Activated T-cell treated with anti-CD3 and anti-CD28 coated beads, Interleukin-2, amount 50 U/mL, for 48 hours (primary cell): ENCODE measurements at places on chromosomes 6 and 20.
A peak's percentile ranks its signal among the peaks of the same experiment; 100 is the strongest.

- no peak for DNase-seq
These were observed 25.8 kb downstream of the BHLHE23 start for GRCh38 chr20:62980970-62981369.

DNA sequence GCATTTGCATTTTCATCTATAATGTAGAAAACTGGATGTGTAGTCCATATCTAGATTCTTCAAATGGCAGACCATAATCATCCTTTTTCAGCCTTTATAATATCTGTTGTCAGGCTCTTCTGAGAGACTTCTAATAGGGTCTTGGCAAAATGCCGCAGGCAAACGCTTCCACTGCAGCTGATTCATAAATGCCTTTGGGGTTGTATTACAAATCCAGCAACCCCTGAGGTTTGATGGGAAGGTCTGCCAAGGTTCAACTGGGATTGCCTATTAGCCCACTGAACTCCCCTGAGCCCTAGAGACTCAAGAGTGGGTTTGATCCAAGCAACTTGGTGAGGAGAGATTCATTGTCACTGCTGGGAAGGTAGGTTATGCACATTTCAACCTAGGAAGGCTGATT is 365.2 kb upstream of the POU3F2 start:
- no peak for DNase-seq

- DNase-seq = no peak
These were observed 258.4 kb upstream of the MARCKS start for GRCh38 chr6:113598786-113599185.

- DNase-seq = no peak
These were observed 1352.6 kb upstream of the GJE1 start for GRCh38 chr6:140779991-140780596.

DNA sequence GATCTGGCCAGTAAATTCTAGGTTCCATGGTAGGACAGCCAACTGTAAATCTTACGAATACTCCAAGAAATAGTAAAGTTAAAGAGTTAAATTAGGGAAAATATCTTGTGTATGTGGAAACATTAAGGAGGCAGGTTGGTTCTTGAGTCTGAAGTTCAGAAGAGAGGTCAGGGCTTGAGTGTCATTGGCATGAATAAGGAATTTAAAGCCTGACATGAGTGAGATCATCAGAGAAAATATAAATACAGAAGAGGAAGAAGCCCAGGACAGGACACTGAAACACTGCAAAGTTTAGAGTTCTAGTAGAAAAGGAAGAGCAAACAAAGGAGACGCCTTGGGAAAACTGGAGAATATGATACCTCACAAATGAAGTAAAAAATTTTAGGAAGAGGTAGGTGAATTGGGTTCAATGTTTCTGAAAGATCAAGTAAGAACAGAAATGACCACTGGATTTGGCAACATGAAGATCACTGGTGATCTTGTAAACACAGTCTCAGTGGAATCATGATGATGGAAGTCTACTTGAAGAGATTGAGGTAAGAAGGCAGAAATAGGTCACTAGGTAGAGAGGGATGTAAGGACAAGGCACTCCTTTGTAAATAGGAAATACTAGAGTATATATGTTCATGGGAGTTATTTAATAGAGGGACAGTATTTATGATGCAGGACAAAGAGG is 41.6 kb upstream of the SYNCRIP start:
- no peak for DNase-seq

- DNase-seq = no peak
These were observed 470.4 kb upstream of the SLC35B3 start for GRCh38 chr6:8905757-8906156.

DNA sequence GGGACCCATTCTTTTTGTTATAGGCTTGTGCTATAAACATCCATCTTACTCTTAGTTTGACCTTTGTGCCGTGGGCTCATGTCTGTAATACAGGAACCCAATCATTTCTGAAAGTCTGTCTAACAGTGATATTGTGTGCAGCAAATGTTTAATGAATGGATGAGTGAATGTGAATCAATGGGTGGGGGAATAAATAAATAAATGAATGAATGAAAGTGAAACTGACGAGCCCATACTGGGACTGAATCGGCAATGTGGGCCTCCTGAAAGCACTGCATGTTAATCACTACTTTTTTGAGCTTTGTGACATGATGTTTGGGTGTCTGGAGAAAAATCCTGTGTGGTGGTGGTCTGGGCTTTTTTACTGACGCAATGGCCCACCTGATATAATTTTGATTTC is 175.0 kb downstream of the GMPR start:
- DNase-seq = no peak

DNA sequence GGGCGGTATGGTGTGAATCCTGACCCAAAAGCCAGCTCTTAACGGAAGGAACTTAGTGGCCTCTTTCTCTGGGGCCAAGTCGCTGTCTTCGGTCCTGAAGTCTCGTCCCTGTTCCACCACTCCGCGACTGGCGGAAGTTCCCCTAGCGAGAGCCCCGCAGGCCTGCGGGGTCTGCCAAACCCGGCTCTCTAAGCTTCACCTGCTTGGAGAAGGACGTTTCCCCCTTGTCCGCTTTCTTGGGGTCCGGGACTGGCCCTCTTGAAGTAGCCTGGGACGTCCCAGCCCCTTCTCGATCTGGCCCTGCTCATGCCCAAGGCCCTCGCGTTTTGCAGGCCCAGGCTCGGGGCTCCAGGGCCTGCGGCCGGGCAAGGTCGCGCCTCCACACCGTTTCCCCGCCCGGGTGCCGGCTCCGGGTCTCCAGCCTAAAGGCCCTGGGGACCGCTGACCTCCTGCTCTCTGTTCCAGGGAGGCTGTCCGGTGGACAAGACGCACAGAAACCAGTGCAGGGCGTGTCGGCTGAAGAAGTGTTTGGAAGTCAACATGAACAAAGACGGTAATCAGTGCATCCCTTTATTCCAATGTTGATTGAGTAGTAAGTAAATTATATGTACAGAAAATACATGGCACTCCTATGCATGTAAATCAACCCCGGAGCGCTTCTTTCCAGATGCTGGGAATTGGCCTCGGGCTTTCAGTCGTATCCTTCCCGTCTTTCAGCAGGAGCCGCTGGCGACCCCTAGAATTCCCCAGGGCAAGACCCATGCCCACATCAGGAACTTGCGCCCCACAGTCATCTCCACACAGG is 8.8 kb downstream of the NR2E1 start:
- peak; percentile 63 for DNase-seq

DNA sequence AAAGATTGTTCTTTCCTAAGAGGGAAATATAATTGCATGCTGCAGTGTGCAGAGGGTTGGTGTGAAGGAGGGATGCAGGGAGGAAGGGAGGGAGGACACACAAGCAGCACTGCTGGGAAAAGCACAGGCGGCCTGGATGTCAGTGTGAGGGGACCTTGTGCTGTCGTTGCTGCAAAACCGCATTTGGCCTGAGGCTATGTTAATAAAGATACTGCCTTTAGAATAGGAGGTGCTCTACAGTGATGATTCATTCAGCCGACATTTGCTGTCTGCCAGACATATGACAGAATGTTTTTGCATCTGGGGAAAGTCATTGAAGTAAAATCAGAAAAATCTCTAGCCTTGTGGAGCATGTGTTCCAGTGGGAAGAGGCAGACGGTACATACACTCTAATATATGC is 50.5 kb upstream of the TRIM26 start:
- no peak for DNase-seq

DNA sequence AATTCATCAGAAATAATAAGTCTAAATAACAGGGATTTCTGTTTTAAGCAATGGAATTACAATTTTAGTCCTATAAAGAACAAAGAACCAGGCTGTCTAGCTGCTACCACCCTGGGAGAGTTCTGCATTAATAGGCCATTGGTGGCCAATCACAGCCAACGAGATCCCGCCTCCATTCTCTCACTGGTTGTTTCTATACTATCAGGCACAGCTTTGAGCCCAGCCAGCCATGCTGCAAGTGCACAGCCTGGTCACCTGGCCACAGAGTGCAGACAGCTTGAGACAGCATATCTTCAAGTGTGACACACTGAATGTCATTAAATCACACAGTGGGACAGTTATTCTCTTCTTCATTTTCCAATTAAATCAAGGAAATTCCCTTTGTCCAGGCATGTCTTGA is 16.1 kb upstream of the RAB22A start:
- DNase-seq = no peak

GRCh38 chr6:105263685-105264610 is 84.1 kb upstream of the POPDC3 start:
- no peak for DNase-seq

- no peak for DNase-seq
These were observed 434.7 kb downstream of the BCKDHB start for GRCh38 chr6:80541181-80541580.

DNA sequence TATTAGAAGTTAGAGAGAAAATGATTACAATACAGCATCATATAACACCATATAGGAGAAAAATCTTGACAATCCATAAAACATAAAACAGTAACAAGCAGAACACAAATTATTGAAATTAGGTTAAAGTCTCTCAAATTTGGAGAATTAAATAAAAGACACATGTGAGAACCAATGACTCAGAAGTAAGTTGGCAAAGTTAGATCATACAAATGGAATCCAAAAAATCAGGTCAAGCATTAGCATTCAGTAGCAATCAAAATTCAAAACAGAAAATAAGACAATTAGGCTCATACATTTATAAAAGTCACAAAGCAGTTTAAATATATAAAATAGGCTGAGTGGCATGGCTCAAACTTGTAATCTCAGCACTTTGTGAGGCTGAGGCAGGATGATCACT is 775.6 kb downstream of the PHF3 start:
- DNase-seq = no peak

- DNase-seq = no peak
These were observed 3.3 kb upstream of the THEMIS start for GRCh38 chr6:127904160-127904559.

DNA sequence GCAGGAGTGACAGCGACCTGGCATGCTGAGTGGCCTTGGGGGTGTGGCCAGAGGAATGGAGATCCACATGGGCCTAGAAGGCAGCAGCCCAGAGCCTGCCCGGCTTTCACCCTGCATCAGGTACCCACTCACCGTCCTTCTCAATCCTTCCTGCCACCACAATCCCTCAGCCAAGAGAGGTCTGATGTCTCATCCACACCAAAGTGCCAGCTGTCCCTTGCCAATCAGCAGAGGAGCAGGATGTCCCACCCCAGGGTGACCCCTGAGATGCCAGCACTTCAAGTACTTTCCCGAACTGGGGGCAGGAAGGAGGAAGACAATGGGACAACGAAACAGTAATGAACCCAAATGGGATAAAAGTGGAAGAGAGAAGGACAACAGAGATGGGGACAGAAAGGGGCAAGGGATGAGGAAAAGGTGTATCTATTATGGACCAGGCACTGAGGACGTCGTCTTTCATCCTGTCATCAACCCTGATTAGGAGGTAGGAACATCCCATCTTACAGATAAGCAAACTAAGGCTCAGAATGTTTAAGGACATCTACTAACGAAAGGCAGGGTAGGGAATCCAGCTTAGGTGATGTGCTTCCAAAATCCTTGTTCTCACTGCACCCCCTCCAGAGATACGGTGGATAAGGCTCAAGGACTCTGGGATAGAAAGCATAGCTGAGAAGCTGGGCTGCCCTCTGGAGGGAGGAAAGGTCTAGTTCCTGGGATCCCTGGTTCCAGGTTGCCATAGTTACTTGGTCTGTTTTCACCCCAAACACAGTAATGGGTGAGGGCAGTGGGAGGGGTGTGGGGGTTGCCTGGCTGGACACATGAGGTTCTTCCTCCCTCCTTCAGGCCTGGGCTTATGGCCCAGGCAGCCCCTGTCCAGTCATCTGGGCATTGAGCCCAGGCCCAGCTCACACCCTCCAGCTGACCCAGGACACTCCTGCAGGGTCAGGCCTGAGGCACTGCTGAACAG is 4.5 kb upstream of the TNXB start:
- DNase-seq = no peak

DNA sequence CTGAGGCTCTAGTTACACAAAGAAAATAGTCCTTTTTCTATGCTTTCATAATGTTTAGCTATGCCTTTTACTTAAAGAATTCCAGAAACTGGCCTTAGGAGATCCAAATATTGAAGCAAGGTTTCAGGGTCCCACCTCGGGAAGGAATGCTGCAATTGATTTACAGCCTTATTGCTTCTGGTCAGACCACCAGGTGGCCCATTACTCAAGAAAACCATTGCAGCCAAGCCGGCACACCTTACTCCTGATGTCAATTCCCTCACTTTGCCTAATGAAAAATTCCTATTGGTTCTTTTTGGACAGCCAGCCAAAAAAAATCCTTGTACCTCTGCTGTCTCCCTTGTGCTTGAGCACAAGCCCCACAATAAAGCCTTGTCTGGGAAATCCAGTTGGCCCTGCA is 173.9 kb downstream of the LMBRD1 start:
- DNase-seq = no peak

- no peak for DNase-seq
These were observed 141.5 kb downstream of the C6orf118 start for GRCh38 chr6:165167861-165168260.

DNA sequence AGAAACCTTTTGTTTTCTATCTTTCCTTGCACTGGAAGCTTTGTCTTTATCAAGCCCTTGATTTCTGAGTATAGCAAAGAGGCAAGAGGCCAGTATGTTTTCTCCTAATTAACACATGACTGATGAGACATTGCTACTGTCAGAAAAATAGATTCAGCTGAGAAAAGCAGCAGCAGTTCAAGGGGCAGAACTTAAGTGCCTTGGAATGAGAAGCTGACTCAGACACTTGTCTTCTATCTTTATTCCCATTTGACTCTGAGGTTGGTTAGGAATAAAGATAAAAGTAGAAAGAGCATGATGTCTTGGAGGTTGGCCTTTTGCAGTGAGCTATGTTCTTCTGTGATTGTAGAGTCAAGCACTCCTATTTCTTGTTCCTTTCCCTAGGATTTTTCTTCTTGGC is 79.1 kb upstream of the MAN1A1 start:
- DNase-seq = no peak

DNA sequence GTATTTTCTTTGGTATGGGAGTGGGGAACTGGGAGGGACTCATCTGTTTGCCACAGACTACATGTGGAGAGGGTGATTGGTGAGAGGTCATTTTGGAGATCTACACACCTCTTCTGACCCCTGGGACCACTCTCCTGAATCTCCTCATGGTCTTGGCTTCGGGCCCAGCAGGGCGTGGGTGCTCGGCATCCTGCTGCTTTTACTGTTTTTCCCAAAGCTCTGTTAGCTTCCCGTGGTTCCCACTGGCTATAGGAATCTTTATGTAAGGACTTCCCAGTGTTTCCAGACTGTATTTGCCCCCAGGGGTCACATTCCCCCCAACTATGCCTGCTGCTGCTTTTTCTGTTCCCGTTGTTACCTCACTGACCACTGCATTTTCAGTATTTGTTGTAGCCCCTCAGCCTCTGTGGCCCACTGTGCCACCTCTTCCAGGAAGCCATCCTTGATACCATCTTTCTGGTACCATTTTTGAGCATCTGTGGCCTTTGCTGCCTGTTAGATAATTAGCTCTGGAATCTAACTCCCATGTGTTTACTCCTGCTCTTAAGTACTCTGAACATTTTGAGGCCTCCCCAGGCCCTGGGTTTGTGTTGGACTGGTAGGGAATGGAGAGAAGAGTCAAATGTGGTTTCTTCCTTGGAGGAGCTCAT is 14.9 kb downstream of the PLCG1 start:
- no peak for DNase-seq

DNA sequence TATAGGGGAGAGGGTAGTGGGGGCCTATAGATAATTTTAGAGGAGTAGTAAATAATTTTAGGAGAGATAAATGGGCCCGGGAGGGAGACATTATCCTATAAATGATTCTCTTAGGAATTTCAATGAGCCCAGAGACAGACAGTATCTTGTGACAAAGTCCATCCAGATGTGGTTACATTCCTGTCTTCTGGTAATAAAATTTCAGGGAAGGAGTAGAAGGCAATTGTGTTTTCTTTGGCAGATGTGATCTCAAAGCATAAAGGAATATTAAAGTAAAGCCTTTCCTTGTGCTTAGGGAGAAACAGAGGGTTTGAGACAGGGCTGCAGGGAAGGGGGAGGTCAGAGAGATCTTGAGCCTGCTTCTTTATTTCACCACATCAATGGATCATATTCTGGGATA is 979.8 kb upstream of the GJE1 start:
- DNase-seq = no peak
